ENCODE measurements at places on chromosomes 3 and 15. TPM values are rescaled to one million over a fixed set of nuclear protein-coding genes. Genes with fewer than 3 reads are reported as not detected.
A peak's percentile ranks its signal among the peaks of the same experiment; 100 is the strongest.

- DNase-seq = no peak
Measured at GRCh38 chr3:113498221-113499005, 16.5 kb downstream of the SPICE1 start.

- no peak for DNase-seq
Measured at GRCh38 chr15:38689522-38689921, 124.9 kb upstream of the RASGRP1 start.

The SIDT1 gene
- total RNA-seq = not detected

GRCh38 chr3:150365132-150365604 lies 42.9 kb upstream of the TSC22D2 start:
- DNase-seq = peak; percentile 38

DNA sequence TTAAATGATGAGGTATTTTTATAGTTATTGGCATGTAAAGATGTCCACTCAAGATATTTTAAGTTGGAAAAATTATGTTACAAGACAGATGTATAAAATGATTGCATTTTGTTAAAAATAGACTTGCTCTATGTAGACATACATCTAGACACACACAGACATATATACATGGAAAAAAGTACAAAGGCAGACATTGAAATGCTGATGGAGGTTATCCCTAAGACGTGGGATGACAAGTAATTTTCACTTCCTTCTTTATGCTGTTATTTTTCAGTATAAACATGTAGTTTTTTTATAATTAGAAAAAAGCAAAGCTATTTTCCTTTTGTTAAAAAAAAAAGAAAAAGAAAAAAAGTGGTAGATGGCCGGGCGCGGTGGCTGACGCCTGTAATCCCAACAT lies 7.2 kb downstream of the HOMER2 start:
- DNase-seq = no peak

Data from MG63 (cell line).